ENCODE measurements at places on chromosomes 16 and 17. TPM values are rescaled to one million over a fixed set of nuclear protein-coding genes. Genes with fewer than 3 reads are reported as not detected.

CACNG1 gene
- total RNA-seq, result not detected

GRCh38 chr16:85856079-85856478 is 42.9 kb upstream of the IRF8 start:
- no peak for DNase-seq
- H3K36me3 ChIP-seq, result no peaks in the 10 kb centered on the region
- peaks cover 4% of the 10 kb centered on the region for H3K4me1 ChIP-seq
- H3K4me3 ChIP-seq, result no peak overlapping the region

DNA sequence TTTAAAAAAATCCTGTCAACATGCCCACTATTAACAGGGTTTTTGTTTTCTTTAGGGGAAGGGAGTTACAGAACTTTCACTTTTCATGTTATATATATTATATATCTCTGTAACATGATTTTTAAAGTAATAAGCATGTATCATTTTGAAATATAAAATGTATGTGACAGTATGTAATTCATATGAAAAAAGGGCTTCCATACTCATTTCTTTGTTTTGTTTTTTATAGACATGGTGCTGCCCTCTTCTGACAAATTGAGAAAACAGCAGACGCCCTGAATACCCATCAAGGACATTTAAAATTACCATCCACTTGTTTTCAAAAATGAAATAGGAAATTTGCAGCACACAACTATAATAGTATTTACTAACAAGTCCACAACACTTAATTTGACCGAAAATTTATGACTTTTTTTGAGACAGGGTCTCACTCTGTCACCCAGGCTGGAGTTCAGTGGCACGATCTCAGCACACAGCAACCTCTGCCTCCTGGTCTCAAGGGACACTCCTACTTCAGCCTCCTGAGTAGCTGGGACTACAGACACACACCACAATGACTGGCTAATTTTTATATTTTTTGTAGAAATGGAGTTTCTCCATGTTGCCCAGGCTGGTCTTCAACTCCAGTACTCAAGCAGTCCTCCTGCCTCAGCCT is 30.4 kb downstream of the CFDP1 start:
- no peaks in the 10 kb centered on the region for H3K27me3 ChIP-seq
- DNase-seq, result no peak
- H3K36me3 ChIP-seq, result no peaks in the 10 kb centered on the region
- H3K4me3 ChIP-seq, result no peak overlapping the region

DNA sequence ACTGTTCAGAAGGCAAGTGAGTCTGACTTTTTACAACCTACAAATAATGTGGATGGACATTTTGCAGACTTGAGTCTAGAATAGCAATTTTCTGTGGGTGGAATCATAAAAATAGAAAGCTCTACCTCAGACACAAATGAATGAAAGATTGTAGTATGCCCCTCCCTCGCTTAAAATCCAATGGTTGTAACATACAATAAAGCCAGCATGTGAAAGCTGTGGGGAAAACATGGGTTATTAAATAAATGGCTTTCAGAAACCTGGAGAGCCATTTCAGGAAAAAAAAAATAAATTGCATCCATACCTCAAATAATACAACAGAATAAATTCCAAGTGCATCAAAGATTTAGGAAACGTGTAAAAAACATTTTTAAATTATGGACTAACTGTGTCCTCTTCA is 123.1 kb upstream of the MON1B start:
- no peaks in the 10 kb centered on the region for H3K36me3 ChIP-seq
- H3K27me3 ChIP-seq, result peaks cover 3% of the 10 kb centered on the region
- no peak overlapping the region for H3K4me3 ChIP-seq
- no peak overlapping the region for H3K27ac ChIP-seq
- H3K4me1 ChIP-seq, result no peaks in the 10 kb centered on the region
- no peak for DNase-seq

SPNS2 gene
- total RNA-seq, result 6.9 TPM

DNA sequence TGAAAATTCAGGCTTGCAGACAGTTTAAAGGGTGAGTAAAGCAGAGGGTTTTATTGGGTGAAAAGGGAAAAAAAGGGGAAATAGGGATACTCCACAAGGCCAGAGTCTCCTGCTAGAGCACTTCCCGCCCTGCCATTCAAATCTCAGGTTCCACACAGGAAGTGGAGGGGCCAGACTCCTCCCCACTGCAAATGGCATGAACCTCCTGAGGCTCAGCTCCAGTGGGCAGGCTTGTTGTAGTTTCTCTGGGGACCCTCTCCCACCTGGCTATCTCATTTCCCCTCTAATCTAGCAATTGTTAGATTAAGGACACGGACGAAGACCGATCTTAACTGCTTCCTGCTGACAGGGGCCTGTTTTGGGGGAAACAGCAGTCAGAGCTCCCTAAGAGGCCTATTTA is 43.4 kb downstream of the TAOK1 start:
- DNase-seq, result no peak
- peaks cover 7% of the 10 kb centered on the region for H3K36me3 ChIP-seq
- no peaks in the 10 kb centered on the region for H3K27me3 ChIP-seq

RHBDL1 gene
- total RNA-seq, result 1.7 TPM
